T-helper 1 cell (primary cell): ENCODE measurements at places on chromosomes 11 and 22.

- peak; percentile 69 for DNase-seq
Measured at GRCh38 chr22:29750559-29751538, 16.0 kb downstream of the ZMAT5 start.

- DNase-seq: no peak
Measured at GRCh38 chr11:18064450-18065054, 18.5 kb upstream of the TPH1 start.

- no peak for DNase-seq
Measured at GRCh38 chr11:105034813-105035620, at the start of gene CASP1. TSS of gene CASP1 (minus strand) at chr11:105035144. CDS start at chr11:105035113, 31 bp downstream.

DNA sequence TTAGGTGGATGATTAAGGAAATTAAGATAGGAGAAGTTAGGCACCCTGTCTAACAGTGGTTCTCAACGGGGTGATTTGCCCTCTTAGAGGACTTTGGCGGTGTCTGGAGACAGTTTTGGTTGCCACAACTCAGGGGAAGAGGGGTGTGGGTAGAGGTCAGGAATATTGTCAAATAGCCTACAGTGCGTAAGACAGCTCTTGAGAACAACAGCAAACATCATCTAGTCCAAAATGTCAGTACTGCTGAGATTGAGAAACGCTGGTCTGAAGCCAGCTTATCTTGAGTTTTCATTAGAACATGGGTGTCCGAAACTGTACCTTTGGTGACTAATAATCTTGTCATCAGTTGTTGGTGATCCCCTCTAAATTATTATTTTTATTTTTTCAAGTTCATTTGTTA is 38.4 kb downstream of the CECR2 start:
- DNase-seq: no peak

- DNase-seq: no peak
Measured at GRCh38 chr11:114059984-114060391, 477 bp downstream of the ZBTB16 start.

DNA sequence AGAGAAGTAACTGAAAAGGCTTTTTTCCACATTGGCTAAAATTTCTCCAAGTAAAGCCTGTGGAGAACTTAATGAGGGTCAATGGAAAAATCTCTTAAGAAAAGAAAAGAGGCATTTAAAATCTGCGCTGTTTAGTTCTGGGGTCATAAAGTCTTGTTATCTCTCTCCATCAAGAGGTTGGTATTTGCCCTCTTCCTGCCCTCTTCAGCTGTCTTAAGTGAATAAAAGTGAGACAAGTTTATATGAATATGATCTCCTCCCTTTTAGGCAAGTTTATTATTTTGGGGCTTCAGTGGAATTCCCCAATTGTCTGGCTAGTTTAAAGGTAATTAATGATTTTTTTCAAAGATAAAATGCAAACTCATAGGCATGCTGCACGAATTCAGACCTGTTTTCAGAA is 89.6 kb downstream of the ARL14EP start:
- DNase-seq: no peak

- no peak for DNase-seq
Measured at GRCh38 chr11:107719557-107720302, 7.9 kb upstream of the SLN start.

- no peak for DNase-seq
Measured at GRCh38 chr11:24543771-24544170, 46.9 kb downstream of the LUZP2 start.

DNA sequence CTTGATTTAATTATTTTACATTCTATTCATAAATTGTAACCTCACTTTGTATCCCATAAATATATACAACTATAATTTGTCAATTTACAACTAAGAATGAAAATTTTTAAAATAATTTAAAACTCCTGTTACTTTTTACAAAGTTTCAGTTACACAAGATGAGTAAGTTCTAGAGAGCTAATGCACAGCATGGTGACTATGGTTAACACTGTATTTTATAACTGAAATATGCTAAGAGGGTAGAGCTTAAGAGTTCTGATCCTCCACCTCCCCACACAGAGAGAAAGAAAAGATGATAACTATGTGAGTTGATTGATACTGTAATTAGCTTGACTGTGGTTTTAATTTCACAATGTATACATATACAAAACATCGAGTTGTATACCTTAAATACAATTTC is 412.5 kb upstream of the DDI1 start:
- no peak for DNase-seq

- DNase-seq: no peak
Measured at GRCh38 chr11:16809886-16810668, 71.6 kb downstream of the C11orf58 start.

DNA sequence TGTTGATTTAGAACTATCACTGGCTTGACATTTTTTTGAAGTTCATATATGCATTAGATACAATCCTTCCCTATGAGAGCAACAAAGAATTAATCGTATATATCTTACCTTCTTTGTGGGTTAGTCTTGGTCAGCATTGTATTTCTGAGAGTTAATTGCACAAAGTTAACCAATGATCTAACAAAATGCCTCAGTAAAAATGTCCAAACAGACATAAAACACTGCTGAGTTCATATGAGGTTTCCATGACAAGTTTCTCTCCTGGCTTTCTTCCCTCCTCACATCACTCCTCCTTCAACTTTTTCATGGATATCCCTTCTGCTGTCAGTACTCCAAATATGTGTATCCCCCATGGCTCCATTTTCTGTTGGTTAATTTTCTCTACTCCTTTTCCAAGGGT is 9.0 kb downstream of the MAP6 start:
- DNase-seq: no peak

DNA sequence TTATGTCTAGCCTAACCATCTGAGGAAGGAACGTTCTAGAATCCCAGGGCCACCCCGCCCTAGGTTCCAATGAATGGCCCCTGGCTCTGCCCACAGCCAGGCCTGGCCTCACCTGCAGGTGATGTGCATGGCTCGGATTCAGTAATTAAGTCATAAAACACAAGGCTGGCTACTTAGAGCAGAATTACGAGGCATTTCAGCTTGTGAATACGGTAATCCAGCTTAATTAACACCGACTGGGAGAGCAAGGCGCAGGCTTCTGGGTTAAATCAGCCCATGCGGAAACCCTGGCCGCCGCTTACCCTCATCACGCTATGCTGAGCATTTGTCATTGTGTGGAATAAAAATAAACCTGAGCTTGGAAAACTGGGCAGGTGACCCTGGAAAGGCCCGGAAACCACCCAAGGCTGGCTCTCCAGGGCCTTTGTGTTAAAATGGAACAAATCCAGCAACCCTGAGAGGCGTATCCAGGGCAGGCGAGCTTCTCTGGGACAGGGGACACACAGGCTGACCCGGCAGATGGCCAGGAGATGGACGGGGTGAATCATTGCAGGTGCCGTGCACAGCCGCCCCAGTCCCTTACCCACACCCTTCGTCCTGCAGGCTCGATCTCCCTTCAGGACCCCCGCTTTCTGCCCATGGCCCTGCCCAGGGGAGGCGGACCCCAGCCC is 220.2 kb downstream of the CTTN start:
- DNase-seq: no peak

GRCh38 chr11:65496304-65497140 is 2.3 kb upstream of the MALAT1 start:
- no peak for DNase-seq

DNA sequence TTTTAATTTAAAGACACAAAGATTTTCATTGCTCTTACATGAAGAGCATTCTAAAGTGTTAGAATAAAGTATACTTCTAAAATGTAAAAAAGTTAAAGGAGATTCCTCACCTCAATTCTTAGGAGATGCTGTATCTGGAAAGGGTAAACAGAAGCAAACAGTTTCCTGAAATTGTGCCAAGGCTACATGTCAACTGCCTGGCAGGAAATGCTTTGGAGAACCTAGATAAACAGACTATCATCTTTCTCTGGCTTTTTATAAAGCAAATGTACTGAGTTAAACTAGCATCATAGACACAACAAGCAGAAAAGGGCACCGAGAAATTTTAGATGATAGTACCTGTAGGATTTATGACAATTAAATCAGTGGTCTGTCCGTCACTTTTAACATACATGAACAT is 24.7 kb upstream of the AKIP1 start:
- no peak for DNase-seq

DNA sequence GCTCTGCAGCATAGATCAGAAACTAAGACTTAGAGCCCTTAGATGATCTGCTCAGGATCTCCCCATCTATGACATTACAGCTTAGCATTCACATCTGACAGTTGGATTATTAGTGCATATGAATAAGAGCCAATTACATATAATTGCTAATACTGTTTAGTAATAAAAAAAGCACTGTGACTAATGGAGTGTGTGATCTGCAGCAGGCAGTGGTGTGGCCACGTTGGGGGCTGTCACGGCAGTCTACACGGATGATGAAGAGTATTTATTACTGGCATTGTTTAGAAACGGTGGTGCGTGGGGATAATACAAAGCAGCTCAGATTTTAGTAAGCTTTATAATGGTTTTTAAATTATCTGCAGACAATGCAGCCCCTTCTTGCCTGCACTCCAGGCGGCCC is 93.5 kb upstream of the TIMP3 start:
- no peak for DNase-seq

- DNase-seq: no peak
Measured at GRCh38 chr22:18032455-18033101, 8.2 kb upstream of the MICAL3 start.

DNA sequence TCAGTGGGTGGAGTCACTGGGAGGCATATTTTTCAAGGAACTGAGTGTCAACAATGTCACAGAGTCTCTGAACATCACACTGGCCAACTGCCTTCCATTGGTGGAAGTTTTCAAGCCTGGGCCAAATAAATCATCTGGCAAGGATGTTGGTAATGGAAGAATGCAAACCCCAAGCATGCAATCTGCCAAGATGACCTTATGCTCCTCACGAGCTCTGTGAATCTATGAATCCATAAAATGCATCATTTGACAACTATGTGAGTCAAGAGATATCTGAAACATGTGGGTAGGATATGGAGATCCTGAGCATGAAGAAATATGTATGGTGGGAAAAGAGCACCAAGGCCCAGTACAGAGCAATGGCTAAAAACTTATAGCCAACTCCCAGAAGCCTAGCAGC is 122.2 kb downstream of the PLEKHA7 start:
- DNase-seq: no peak

- DNase-seq: no peak
Measured at GRCh38 chr22:25070956-25071355, 118.4 kb downstream of the KIAA1671 start.

DNA sequence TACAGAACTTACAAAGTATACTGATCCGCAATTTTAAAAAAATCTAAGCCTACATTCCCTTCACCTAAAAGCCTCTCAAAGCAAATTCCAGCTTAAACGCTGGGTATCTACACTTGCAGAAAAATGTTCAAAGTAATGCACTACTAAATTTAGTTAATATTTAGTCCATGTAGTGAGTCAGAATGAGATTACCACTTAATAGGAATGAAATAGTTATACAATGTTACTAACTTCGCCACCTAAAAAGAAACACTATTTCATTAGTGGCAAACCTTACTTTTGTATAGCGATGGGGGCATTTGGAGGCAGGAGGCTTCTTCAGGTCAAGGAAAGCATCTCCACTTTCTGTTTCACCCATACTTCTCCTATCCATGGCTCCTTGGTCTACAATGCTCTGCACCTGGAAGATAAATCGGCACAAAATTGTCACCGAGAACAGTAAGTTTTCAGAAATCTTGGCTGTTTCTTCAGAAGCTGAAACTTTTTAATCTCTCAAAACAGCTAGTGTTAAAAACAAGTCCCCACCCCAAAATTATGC is 1.2 kb downstream of the EIF4ENIF1 start:
- DNase-seq: no peak

DNA sequence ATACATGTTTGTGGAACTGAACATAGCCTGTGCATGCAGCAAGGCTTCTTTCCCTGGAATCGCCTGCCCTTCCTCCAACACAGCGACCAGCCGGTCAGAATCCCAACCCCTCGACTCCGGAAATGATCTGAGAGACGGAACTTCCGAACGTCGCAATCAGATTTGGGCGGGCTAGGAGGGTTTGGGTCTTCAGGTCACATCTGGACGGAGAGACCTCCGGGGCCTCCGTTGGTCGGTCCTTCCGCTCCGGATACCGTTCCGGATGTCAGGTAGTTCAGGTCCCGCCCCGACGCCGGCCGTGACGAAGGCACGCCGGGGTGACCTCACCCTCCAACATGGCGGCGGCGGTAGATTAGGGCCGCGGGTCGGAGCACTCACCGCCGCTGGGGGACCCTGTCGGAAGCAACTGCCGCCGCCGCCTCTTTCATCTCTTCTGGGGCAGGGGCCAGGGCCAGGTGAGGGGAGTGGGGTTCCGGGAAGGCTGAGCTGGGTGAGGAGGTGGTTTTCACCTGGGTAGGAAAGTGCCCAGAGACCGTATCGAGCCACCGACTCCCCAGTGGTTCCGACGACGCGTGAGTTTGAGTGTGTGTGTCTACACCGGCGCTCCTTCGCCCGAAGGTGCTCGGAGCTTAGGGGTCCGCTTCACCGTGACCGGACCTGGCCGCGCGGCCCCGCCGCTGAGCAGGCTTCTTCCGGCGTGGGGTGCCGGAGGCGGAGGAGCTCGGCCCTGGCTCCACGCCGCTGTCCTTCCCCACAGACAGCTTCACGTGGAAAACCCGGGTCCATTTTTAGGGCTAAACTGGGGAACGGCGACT is at the start of gene BCL2L13:
BCL2L13 (plus strand) TSS at position 326 of the 815 bp plus-strand sequence. CDS start 16,955 bp downstream, outside the sequence.
- DNase-seq: peak; percentile 76

GRCh38 chr11:78652843-78653239 is 78.2 kb upstream of the NARS2 start:
- DNase-seq: no peak

DNA sequence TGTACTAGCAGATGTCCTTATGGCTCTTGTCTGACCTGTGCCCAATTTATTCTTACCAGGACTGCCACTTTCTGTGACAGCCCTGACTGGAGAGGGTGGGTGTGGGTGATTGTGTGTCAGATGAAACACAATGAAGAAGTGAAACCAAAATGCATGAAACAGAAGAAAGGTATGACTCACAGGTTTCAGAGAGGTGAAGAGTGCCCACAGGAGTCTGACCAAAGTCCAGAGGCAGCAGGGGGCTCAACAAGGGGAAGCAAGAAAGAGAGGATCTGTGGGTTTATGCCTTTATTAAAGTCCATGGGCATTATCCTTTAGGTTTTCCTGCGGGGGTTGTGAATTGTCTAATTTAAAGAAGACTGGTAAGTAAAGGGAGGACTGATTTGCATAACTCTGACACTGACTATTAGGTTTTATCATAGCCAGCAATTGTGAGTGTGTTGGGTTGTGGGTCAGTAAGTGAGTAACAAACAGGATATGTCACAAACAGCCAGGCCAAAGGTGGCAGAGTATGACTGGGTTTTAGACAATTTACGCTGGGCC is 3.9 kb upstream of the OR4C6 start:
- DNase-seq: no peak

- no peak for DNase-seq
Measured at GRCh38 chr11:134414766-134415765, 3.0 kb upstream of the B3GAT1 start.

DNA sequence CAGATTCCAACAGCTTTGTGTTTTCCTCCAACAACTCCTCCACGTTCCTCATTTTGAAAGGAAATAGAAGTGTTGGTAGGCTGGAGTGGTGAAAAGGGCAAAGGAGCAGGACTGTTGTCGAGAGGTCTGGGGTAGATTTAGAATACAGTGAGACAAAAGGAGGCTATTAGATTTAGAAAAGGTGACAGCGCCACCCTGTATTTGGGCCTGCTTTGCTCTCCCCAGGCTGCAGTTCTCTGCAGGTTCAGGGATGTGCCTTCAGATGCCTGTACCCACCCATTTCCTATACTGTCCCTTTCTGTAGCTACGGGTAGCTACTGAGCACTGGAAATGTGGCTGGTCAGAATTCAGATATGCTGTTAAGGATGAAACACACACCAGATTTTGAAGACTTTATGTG is 20.8 kb downstream of the MMP13 start:
- DNase-seq: no peak

- no peak for DNase-seq
Measured at GRCh38 chr22:26534874-26535602, 22.8 kb upstream of the TFIP11 start.
